ENCODE measurements at places on chromosomes 12 and 14.

GRCh38 chr12:27052176-27052575 is 29.8 kb downstream of the MED21 start:
- DNase-seq = no peak

- DNase-seq = no peak
Measured at GRCh38 chr12:103561174-103561573, 25.9 kb upstream of the STAB2 start.

GRCh38 chr12:85059594-85059993 is 23.4 kb downstream of the LRRIQ1 start:
- no peak for DNase-seq

DNA sequence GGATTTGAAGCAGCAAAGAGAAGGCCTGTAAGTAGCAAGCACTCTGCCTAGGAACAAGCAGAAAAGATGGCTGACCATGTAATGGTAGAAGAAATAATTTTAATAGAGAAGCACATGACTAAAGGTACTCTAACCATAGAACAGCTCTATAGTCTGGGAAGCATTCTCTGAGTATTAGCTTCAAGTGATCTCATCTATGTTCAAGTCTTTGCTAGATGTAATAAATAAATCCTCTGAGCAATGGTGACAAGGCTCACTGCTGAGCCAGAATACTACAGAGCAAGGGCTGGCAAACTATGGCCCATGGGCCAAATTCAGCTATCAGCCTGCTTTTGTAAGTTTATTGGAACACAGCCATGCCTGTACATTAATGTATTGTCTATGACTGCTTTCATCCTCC is 84.8 kb downstream of the PEBP1 start:
- no peak for DNase-seq

GRCh38 chr14:90201344-90201743 is 55.0 kb upstream of the PSMC1 start:
- no peak for DNase-seq

DNA sequence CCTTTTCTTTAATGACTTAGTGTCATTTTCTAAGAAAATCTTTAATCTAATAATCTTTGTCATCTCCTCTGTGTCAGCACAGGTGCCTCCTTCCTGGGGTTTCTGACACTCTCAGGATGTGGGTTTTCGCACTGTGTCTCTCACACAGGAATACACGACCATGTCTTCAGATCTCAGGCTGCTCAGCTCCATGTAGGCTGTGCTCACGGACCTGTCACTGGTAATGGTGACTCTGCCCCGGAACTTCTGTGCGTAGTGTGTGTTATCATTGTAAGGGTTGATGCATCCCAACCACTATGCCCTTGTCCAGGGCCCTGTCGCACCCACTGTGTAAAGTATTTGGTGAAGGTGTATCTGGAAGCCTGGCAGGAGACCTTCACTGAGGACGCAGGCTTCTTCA is 647.8 kb downstream of the TMEM121 start:
- no peak for DNase-seq

GRCh38 chr12:70994217-70994788 is 73.8 kb upstream of the PTPRR start:
- no peak for DNase-seq

GRCh38 chr12:64923536-64923935 is 99.1 kb downstream of the TBC1D30 start:
- DNase-seq = no peak

DNA sequence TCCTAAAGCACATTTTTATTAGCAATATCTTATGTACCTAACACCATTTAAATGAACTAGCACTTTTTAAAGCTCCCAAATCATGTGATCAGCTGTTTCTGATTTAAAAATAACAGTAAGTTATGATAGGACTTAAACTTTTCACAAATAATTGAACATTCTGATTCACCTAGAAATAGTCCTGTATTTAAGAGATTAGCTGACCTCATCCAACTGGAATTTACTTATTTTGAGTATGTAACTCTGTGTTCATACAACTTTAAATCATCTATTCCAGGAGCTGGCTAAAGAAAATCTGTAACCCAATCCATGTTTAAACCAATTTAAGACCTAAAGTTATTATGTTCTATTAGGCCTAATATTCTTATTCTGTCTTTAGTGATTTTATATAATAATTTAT is 184.3 kb downstream of the CCDC91 start:
- no peak for DNase-seq

- DNase-seq = no peak
Measured at GRCh38 chr12:76997011-76997780, 68.2 kb downstream of the E2F7 start.

GRCh38 chr12:52062167-52063081 is 7.4 kb upstream of the ATG101 start:
- no peak for DNase-seq

- DNase-seq = no peak
Measured at GRCh38 chr14:31489691-31490090, 1.9 kb upstream of the GPR33 start.

- DNase-seq = no peak
Measured at GRCh38 chr12:105575235-105575634, 244.7 kb downstream of the C12orf75 start.

DNA sequence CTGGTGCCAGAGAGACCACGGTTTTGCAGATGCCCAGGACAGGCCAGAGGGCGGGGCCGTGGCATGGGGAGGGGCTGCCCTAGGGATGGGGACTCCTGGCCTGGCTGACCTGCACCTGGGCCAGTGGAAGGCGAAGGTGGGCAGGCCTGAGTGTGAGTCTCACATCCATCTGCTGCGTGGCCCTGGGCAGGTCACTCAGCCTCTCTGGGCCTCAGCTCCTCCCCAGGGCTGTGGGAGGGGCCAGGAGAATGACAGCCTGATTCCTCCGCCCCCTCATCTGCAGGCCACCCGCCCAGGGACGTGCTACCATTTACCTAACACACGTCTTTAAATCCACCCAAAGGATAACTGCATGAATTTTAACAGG is 90.9 kb downstream of the GALNT9 start:
- no peak for DNase-seq

DNA sequence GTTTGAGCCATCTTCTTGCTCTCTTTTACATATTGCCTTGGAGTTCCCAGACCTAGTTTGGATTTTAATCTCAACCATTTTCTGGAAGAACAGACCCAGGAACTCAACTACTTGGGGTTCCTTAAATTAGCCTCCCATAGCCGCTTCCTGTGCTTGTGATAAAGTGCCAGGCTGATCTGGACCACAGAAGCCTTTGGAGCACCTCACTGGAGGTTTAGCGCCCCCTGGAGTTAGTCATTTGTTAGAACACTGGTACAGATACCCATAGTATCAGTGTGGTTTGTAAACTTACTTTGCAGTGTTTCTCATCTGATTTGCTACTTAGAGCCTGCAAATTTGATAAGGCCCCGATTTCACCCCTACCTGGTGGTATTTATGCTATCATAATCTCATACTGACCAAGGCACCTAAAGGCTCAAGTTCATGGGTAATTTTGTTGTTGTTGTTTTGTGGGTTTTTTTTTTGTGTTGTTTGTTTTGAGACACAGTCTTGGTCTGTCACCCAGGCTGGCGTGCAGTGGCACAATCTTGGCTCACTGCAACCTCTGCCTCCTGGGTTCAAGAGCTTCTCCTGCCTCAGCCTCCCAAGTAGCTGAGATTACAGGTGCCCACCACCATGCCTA is 3.7 kb downstream of the UNC119B start:
- peak; percentile 83 for DNase-seq

GRCh38 chr12:102429211-102430154 is 50.9 kb downstream of the IGF1 start:
- DNase-seq = no peak

- no peak for DNase-seq
Measured at GRCh38 chr14:93857500-93858283, 69.4 kb upstream of the PRIMA1 start.

DNA sequence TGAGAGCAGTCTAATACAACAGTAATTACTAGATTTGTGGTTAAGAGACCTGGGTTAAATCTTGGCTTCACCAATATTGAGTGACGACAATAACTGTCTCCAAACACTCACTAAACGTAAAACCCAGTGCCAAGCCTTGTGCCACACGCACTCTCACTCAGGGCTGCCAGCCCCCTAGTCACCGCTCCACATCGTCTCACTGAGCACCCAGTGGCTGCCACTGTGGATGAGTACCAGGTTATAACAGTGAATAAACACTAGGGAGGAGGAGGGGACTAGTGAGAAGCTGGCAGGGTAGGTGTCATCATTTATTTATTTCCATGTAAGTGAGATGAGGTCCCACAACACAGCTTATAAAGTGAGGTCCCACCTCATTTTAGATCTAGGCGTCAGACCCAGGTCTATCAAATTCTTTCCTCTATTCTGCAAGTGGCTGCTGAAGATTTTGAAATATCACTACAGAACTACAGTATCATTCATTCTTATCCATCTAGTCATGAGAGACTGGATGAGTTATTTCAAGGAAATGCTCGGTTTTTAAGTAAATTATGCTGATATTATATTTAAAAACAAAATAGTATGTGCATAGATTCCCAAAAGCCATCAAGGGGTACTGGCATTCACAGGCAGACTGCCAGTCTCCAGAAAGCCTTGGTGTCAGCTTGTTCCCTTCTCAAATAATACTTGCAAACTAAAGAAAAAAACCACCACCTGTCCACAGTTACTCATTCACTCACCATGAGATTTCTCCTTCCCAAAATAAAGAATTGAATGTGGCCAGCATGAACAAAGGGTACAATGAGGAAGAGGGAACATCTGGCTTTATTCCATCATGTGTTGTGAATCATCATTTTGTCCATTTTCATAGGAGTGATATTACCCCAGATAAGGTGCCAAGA is 84.0 kb downstream of the PTPN21 start:
- no peak for DNase-seq

DNA sequence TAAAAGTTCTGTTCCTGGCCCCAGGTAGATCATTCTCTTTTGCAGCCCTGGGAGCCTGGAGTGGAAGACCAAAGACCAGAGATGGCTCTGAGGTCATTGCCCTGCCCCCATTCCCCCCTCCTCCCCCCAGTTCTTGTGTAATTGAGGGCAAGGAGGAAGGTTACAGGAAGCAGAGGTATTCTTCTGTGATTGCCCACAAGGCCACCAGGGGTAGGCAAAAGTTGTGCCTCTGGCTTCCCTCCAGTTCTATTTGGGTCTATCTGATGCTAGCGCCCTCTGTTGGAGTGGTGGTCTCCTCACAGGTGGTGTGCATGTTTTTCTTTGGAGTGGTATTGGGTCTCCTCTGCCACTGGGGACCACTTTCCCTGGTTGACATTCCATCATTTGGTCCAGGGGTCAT is 41.2 kb upstream of the CRY1 start:
- no peak for DNase-seq

- no peak for DNase-seq
Measured at GRCh38 chr12:32586390-32586789, 92.7 kb upstream of the DNM1L start.

- DNase-seq = no peak
Measured at GRCh38 chr12:88237954-88238353, 95.8 kb downstream of the TMTC3 start.

- no peak for DNase-seq
Measured at GRCh38 chr12:27711317-27711682, 668 bp downstream of the MRPS35 start.

GRCh38 chr12:31702047-31702446 is 26.8 kb downstream of the AMN1 start:
- DNase-seq = no peak

- DNase-seq = no peak
Measured at GRCh38 chr12:108734200-108734906, 3.0 kb upstream of the CORO1C start.

DNA sequence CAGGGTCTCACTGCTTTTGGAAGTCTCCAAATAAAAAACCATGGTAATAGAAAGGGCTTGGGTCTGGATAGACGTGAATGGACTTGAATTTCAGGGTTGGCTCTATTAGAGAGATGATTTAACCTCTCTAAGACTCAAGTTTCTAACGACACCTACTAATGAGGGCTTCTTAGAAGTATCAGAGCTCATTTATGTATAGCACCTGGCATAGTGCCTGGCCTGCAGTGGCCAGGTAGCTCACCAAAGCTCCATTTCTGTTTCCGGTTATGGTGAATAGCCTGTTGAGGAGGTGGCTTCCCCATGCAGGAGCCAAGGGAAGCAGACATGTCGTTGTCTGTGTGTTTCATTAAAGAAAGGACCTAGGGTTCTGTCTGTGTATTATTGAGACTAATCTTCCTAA is 108.6 kb downstream of the ETV6 start:
- no peak for DNase-seq

DNA sequence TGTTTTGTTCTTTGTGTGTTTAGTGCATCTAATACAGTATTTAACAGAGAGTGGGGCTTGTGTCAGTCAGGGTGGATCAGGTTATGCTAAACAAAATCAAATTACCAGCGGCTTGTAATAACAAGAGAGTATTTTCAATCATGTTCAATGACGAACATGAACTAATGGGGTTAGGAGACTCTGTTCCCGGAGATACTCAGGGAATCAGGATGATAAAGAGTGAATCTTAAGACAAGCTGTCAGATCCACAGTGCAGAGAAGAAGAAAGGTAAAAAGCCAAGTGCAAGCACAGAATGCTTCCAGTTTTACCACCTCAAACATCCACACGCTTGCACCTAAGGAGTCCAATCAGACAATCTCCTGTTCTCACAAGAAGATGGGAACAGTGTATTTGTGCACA is 1331.5 kb upstream of the TMEM132C start:
- no peak for DNase-seq

- no peak for DNase-seq
Measured at GRCh38 chr14:55047301-55048053, 4.0 kb upstream of the MAPK1IP1L start.

DNA sequence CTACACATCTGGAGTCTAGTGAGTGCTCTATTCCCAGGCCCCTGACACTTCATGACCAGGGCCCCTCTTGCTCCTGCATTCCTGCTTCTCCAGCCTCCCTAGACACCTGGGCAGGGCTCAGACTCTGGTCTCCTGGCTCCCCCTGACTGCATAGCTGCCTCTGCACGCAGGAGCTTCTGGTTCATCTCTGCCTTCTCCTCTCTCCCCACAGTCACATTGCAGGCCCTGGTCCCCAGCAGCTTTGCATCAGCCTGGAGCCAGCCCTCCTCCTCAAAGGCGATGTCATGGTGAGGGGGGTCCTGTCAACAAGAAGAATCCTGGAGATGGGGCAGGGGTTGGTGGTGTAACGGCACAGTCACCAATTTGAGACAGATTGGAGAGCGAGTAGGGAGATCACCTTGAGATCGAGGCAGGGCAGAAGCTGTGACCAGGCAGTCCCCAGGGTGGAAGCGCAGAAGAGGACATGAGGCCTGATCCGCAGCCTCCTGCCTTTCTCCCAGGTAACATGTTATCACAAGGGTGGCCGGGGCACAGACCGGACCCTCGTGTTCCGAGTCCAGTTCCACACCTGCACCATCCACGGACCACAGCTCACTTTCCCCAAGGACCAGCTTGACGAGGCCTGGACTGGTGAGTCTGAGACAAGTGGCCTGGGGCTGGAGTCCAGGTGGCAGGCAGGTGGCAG is 8.1 kb downstream of the TNS2 start:
- no peak for DNase-seq

DNA sequence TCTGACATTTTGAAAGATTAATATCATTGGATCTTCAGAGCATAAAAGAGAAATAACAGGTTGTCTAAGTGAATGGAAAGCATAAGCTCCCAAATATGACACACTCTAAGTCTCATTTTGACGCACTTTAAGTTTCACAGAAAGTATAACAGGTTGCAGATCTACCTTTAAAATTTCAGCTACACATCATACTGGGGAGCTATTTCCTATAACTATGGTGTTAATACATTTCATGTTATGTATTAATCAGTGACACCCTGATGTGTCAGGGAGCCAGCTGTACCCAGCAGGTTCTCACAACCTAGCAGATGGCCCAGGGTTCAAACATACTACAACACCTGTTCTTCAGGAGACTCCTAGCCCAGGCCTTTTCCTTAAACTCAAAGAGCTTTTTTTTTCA is 31.1 kb upstream of the TMX1 start:
- DNase-seq = no peak

Measured in neural crest cell (in vitro differentiated cells).